ENCODE measurements at places on chromosomes 5 and 9.

GRCh38 chr5:178590141-178590923, at the start of gene COL23A1:
Gene COL23A1, minus strand, starts transcription at chr5:178590393.
- peak; percentile 62 for DNase-seq

- no peak for DNase-seq
These were observed 66.0 kb downstream of the FBN2 start for GRCh38 chr5:128472036-128472435.

GRCh38 chr5:68849906-68850305, 243.9 kb upstream of the SLC30A5 start:
- DNase-seq: no peak

DNA sequence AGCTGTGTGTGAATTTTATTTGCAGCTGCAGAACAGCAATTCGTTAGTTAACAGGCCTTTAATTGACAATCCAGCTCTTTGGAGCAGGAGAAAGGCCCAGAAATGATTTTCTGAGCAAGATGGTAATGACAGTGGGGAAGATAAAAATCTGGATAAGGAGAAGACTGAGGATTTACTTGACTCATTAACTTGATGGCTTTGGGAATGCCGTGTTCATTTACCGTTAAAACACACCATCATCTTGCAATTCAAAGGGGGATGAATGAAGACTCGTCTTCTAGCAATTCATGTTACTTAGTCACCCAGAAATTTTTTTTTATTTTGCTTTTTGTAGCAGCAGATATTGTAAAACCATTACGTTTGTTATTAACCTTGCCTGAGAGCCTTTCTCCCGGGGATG, 52.0 kb downstream of the PTTG1 start:
- no peak for DNase-seq

- no peak for DNase-seq
These were observed 47.0 kb downstream of the KCNV2 start for GRCh38 chr9:2764353-2764752.

- DNase-seq: no peak
These were observed 2167.7 kb upstream of the WWC1 start for GRCh38 chr5:166123717-166124116.

GRCh38 chr5:38831909-38832308, 13.9 kb upstream of the OSMR start:
- DNase-seq: no peak

GRCh38 chr9:2465921-2466460, 155.6 kb upstream of the VLDLR start:
- DNase-seq: no peak

DNA sequence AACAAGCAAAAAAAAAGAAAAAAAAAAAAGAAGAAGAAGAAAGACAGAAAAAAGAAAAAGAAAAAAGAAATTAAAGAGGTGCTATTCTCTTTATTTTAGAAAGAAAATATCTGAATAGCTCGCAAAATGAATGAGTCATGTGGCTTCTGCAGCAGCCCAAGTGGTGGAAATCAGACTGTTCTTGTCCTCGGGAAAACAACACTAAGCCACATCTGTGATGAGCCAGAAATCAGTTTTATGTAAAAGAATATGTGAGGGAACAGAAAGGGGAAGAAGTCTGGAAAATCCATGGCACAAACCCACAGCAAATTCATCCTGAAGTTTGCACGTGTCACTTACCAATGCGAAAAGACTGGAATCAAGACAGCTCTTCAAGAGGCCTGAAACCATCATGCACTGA, 118.7 kb upstream of the GAS1 start:
- DNase-seq: no peak

DNA sequence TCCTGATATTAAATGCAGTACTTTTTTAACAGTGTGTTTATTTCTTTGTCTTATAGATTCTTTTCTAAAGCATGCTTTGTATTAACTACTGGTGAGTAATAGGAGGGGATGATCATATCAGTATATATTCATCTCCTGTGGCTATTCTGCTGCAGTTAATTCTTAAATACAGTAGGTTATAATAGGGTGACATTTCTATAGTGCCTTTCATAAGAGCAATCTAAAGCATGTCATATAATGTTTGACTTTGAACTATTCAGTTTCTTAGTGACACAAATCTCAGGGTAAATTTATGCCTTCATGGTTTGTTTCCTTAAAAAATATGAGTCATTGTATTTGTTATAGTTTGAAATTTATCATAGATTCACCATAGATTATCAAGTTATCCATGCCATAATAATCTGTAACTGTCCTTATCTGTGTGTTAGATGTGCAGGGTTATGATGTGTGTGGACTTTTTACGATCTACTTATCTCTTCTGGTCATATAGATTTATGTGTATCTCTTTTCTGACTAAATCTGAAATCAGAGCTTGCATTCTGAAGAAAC, 1019.5 kb downstream of the NR2F1-AS1 start:
- no peak for DNase-seq

DNA sequence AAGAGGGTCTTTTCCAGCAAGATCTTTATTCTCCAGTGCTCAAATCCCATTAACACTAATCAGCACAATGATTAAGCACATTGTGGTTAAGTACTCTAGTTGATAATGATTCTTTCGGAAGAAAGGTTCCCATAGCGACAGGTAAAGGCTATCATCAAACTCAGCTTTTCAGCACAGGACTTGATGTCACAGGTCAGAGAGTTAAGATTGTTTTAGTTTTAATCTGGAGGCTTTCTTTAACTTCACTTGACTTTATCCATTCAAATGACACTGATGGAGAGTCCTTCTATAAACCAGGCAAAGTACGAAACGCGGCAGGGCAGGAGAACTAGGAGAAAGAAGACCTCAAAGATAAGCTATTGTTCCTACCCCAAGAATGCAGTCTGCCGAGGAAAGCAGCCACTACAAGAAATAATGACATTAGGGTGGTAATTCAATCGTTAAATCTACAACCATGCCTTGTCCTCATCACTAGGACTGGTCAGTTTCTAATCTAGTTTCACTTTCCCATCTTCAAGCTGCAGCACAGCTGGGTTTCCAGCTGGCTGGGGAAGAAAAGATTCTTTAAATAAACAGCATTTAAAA, 4.6 kb downstream of the NRG2 start:
- no peak for DNase-seq

DNA sequence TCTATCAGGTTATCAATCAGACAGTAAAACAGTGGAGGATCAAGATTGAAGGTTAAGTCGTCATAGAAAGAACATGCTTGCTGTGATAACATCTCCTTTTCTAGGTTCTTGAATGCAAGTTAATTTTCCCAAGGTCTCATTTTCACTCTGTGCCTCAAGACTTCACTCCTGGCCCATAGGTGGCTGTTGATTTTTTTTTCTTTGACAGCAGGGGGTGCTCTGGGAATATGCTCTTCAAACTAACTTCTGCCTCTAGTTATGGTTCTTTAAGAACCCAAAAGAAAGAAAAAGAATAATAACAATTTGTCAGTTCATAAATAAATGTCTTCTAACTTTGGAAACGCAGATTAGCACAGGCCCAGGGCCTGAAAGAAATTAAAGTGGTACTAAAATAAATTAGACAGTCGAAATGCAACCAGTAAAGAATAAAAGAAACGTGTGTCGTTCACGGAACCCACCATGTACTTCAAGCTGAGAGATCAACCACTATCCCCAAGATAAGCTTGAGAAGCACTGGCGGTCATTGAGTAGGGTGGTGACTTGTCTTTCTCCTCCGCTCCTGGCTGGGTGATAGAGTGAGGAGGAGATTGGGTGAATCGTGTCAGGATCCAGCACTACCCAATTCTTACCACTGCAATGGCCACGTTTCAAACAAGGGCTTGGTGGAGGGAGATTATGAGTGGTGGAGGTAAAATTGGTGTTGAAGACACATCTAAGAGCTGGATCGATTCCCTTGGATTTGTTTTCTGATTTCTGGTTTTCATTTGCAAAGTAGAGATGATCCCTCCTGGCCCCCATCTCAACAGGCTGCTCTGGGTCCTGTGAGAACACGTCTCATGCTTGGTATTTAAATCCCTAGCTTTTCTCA, 93.4 kb upstream of the IRX4 start:
- no peak for DNase-seq

DNA sequence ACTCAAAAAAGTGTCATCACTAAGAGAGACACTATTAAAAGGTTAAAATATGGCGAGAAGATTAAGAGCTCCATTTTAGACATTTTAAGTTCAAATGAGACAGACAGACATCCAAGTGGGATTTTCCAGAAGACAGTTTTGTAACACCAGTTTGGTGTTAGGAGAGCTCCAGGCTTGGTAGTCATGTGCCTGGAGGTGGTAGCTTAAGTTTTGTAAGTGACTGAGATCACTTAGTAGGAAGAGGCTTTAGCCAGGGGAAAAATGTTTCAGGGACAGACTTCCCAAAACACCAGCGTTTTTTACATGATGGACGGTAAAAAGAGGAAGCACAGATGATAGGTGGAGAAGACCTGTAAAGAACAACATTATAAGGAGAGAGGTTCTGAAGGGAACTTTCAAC, 150.3 kb downstream of the GIN1 start:
- no peak for DNase-seq

DNA sequence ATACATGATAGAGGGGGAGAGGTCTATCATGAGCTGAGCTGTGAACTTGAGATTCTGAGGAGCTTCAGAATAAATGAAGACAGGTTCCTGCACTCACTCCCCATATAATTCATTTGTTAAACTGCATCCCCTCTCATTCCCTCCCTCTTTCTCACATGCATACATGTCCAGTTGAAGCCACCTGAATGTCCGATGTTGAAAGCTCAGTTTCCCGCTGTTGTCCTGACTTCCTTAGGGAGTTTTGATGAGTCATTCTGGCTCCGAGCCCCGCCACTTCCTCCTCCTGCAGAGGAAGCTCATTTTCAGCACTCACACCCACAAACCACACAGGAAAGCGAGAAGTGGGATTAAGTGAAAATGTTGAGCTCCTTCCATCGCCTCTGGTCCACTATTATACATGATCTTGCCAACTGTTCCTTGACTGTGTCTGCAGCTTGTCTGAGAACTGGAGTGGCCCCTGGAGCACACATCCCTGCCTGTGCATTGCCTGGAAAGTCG, 121.2 kb downstream of the CEMIP2 start:
- DNase-seq: no peak

DNA sequence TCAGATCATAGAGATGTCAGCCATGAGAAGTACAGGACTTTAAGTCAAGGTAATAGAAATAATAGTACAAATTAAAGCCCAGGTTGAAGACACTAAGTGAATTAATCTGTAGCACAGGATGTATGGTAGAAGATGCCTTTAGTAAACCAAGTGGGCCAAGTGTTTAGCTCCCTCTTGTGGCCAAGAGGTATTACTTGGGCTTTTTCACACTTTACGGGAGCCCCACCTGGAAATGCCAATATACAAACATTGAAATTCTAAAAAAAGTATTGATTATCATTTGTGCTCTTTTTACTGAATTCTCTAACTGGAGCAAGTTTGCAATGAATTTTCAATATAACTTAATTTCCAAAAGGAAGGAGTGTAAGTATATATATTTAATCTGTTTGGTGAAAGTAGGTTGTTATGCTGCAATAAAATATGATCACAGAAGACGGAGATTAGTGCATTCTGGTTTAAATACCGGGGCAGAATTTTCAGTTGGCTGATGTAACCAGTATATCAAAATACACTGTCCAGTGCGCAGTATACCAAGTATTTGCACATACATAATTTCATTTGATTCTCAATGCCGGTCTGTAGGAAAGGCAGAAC, 84.7 kb downstream of the PARP8 start:
- DNase-seq: no peak

DNA sequence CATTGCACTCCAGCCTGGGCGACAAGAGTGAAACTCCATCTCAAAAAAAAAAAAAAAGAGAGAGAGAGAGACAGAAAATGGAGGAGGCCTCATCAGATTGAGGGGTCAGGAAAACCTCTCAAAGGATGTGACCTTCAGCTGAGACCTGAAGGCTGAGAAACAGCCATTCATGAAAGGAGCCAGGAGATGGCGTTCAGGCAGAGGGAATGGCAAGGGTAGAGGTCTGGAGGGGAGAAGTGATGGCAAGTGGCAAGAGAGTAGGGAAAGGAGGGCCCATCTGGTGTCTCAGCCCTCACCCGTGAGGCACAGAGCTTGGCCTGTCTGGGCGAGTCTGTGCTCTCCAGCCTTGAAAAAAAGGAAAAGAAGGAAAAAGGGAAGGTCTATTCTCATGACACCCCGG, 17.0 kb downstream of the CAMK2A start:
- no peak for DNase-seq

DNA sequence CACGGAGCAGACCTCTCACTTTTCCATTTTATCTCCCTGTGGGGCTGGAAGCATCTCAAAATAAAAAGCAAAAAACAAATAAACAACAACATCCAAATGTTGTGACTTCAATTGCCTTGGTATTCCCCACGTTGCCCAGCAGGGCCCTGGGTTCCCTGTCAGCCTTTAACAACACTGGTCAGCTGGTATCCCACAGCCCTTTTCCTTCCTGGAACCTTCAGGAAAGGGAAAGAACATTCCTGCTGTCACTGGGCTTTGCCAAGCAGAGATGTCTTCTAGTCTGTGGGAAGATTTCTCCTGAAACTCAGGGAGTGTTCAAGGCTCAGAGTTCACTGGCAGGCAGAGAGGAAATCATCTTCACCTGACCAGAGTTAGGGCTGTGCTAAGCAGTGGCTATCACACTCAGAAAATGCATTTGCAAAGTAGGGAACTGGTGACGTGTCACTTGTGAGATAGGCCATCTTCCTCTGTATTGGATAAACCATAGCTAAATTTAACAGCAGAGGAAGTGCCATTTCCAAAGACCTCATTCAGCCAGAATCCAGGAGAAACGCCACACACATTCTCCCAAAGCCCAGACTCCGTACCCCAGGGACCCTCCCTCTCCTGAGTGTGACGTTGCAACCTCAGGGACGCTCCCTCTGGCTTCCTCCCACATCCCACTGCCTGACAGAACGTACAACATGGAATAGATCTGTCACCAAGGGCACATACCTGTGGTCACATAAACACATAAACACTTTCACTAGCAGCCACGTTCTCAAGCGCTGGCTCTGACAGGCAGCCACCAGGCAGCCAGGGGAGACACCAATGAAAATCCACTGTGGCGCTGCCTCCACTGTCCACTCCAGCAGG, 274.0 kb upstream of the DAPK1 start:
- DNase-seq: no peak

GRCh38 chr5:176596689-176597416, 13.1 kb downstream of the GPRIN1 start:
- DNase-seq: peak; percentile 82

- DNase-seq: no peak
These were observed 139.9 kb upstream of the APC start for GRCh38 chr5:112597831-112598230.

DNA sequence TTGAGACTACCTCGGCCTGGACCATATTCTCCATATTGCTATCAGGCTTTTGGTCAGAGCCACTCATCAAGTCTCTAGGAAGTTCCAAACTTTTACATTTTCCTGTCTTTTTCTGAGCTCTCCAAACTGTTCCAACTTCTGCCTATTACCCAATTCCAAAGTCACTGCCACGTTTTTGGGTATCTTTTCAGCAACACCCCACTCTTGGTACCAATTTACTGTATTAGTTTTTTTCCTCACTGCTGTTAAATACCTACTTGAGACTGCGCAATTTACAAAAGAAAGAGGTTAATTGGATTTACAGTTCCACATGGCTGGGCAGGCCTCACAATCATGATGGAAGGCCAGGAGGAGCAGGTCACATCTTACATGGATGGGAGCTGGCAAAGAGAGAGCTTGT, 507.8 kb upstream of the ZNF608 start:
- no peak for DNase-seq
